Stimulated activated CD8-positive, alpha-beta memory T cell treated with anti-CD3 and anti-CD28 coated beads, Interleukin-7, amount 100 ng/mL, for 48 hours (primary cell): ENCODE measurements at places on chromosomes 2 and 18.

GRCh38 chr2:133360190-133360589, 208.1 kb downstream of the NCKAP5 start:
- DNase-seq: no peak

DNA sequence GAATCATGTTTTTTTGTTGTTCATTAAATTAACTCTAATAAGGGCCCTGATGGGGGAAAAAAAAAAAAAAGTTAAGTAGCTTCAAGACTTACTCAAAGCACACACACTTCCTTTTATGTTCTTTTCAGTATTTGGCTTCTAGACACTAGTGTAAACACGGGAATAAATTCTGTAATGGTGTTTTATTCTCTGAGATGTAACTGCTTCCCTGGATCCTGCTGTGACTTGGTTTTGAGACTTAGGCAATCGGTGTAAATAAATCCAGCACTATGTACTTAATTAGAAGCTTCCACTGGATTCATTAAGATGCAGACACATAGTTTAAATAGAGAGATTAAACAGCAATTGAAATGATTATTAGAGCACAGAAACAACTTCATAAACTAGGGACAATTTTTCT, 26.1 kb upstream of the AP1S3 start:
- no peak for DNase-seq

- no peak for DNase-seq
Observed at GRCh38 chr2:190382851-190383250, 25.3 kb upstream of the MFSD6 start.

DNA sequence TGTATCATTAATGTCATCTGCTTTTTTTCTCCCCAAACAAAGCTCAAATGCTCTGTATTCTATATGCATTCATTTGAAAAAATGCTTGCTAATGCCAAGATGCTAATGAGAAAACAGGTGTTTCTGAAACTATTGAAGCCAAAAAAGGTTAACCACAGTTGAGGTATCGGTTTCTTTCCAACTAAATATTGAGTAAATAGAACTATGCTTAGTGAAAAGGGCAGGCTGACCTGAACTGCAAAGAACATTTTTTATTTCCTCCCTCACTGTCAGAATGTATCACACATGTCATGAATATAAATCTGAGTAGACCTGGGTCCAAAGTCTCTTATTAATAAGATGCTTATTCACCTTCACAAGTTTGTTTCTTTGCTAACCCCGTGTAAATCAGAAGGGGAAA, 866.6 kb downstream of the CPS1 start:
- no peak for DNase-seq

- DNase-seq: no peak
Observed at GRCh38 chr2:195596840-195597239, 60.2 kb upstream of the SLC39A10 start.

- DNase-seq: no peak
Observed at GRCh38 chr2:241788572-241788971, 11.9 kb downstream of the GAL3ST2 start.

DNA sequence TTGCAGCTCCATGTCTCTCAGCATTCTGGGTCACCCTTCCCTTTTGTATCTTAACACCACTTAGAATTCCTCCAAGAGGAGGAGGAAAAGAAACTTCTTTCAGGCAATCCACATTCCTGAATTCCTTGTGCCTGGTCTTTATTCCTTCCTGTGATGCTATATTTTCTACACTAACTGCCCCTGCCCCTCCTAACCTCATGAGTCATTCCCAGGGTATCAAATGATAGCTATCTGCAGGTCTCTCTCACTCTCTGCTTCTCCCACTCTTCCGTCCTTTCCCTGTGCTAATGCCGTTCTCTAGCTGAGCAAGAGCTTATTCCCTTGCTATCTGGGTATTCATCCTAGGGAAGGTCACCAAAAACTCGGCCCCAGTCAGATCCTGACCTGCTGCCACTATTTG, 395.0 kb upstream of the TCF4 start:
- no peak for DNase-seq

DNA sequence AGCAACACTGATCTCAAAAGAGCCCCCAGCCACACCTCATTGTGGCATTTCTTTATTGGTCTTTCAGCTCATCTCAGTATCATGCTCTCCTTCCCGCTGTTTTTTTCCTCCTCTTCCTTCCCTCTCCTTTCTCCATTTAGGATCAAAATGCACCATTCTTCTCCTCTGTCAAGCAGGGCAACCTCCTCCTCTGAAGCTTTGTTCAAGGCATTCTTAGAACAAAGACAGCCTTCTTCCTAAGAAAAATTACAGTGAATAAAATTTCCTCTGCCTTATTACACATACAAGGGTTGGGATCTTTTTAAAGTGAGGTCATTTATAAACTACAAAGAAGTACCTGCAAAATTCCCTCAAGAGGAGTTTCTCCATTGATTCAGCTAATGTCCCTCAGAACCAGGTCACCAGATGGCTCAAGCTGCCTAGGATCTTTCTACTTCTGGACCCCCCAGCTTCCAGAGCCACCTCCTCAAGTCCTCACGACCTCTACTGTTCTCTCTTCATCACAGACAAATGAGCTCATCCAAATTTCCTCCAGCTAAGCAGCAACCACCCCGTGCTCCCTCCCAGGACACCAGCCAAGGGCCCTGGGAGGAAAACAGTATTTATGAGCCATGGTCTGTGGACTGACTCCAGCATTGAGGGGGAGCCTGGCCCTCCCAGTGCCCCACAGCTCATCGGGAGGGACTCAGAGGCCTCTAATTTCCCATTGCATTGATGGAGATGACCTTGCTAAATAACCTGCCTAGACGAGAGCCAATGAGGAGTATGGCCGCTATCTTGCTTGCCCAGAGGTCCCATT, 18.0 kb downstream of the SFXN5 start:
- no peak for DNase-seq

GRCh38 chr2:14082640-14083039, 549.9 kb upstream of the LRATD1 start:
- no peak for DNase-seq

DNA sequence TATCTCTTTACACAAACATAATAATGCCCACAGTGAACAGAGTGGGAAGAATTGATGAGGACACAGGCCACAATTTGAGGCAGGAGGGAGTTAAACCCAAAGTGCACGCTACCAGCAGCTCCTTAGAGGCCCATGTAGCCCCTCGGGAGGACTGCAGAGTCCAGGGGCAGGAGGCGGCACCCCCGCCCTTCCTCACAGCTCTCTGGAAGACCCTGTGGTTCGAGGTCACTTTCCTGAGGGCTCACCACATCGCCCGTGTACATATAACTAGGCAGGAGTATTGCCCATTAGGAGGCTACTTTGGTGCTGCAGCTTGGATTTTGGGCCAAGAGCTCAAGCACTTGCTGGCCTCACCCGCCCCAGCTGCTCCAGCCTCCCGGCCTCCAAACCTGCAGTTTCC, 22.2 kb upstream of the CIDEA start:
- no peak for DNase-seq

- DNase-seq: no peak
Observed at GRCh38 chr2:230408244-230408842, 7.7 kb upstream of the SP100 start.

DNA sequence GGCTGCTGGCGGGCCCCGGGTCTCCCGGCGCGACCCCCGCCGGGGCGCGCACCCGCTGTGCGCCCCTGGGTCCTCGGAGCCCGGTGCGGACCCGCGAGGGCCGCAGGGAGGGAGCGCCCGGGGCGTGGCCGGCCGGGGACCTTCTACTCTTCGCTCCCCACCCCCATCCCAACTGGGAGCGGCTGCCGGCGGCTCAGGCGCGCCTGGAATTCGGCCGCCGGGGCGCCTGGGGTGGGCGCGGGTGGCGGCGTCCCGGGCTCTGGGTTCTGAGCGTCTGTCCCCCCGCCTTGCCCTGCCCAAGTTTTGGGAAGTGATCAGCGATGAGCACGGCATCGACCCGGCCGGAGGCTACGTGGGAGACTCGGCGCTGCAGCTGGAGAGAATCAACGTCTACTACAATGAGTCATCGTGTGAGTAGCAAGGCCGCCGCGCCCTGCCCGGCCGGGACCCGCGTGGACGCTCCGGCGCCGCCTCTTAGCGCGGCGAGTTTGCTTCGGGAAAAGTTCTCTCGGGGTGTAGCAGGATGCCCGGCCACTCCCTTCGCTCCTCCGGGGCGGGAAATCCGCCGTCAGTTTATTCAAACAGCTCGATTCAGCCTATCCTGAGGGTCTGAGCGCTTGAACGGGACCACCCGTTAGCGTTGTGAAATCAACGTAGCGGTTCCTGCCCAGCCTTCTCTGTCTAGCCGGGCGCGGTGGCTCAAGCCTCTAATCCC, 502 bp downstream of the TUBB6 start:
- DNase-seq: no peak

GRCh38 chr2:174013315-174013751, 48.2 kb upstream of the SP3 start:
- no peak for DNase-seq

DNA sequence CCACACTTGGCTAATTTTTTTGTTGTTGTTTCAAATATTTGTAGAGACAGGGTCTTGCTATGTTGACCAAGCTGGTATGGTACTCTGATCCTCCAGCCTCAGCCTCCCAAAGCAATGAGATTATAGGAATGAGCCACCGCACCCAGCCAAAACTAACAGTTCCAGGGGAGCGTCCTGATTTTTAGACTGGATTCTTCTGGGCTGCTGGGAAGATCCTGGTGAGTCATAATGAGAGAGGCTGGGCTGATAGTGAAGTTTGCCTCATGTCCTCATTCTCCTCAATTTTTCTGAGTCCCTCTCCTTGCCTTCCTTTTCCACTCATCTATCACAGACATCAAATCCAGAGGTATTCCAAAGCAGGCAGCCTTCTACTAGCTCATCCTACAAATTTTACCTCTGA, 81.3 kb downstream of the VSNL1 start:
- DNase-seq: no peak

DNA sequence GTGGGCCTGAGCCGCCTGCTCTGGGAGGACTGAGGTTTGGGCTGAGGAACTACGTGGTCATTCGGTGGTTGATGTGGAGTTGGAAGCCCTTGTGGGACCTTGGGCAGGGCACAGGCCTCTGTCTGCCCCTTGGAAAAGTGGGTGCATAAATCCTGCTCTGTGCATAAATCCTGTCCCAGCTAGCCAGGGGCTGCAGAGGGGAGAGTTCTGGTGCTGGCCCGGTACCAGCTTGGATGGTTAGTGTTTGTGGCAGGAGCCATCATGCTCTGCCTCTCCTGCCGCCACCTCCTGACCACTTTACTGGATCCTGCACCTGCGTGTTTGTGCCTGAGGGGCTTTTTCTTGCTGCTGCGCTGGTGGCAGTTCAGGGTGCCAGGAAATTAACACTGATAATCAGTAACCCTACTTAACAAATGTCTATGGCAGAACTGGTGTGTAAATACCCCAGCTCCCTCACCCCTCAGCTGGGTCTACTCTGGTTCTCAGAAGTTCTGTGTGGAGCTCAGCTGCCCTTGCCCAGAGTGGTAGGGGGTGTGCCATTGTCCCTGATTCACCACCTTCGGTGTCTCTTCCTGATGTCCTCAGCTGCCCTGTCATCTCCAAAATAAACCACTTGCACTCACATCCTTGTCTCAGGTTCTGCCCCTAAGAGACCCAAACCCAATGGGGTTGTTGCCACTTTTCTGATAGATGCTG, 156.8 kb downstream of the GLI2 start:
- DNase-seq: no peak

DNA sequence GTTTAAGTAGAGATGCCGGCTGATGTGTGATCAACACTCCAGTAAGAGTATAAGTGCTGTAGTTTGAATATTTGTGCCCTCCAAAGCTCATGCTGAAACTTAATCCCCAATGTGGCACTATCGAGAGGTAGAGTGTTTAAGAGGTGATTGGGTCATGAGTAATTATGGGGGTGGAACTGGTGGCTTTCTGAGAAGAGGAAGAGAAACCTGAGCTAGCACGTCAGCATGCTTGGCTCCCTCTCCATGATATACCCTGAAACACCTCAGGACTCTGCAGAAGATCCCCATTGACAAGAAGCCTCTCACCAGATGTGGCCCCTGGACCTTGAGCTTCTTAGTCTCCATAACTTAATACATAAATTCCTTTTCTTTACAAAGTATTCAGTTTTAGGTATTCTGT, 584.8 kb downstream of the TSN start:
- DNase-seq: no peak

DNA sequence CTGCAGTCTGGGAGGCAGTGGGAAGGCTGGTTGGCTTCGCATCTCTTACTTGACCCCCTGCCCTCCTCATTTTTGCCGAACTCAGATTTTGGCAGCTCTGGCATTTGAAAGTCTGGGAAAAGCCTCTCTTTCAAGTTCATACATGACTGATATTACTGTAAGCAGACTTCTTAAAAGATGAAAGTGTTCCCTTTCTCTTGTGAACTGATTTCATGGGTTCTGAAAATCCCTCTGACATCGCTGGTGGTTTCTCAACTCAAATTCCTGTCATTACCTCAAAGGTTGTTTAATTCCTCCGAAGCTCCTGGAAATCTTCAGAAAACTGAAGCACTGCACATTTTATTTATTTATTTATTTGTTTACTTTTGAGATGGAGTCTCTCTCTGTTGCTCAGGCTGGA, 16.9 kb upstream of the SLC38A11 start:
- DNase-seq: no peak

DNA sequence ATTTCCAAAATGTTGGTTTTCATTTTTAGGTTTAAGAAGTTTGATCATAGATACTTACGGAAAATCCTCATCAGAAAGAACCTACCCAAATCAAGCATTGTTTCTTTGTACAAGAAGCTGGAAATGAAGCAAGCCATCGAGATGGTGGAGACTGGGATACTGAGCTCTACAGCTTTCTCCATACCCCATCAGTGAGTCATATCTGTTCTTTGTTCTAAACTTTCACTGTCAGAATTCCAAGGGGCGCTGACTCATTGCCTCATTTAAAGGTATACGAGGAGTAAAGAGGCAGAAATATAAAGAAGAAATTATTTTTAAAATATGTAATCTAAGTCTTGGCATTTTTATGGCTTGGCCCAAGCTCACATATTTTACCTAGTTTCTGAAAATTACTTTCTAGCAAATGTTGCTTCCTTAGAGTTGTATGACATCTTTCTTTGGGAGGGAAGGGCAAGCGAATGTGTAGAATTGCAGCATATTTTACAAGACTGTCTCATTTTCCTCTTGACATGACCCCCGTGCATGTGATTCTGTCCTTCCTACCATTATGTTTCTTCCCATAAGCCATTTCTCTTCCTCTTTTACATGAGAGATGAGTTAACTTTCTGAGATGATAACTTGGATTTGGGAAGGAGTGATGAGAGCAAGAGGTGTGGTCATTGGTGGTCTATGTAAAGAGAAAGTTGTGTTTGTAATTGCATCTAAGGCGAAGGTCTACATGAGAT, 41.2 kb downstream of the SLC9A4 start:
- DNase-seq: no peak

- no peak for DNase-seq
Observed at GRCh38 chr2:156867201-156867600, 390.3 kb upstream of the GALNT5 start.

GRCh38 chr2:215140166-215140707, 1.8 kb upstream of the ABCA12 start:
- no peak for DNase-seq

- no peak for DNase-seq
Observed at GRCh38 chr18:30333310-30333709, 709.2 kb downstream of the DSC3 start.

- no peak for DNase-seq
Observed at GRCh38 chr18:2087877-2088673, 483.2 kb downstream of the METTL4 start.
